Spinal cord (tissue), 10 donors: ENCODE measurements at places on chromosomes 16 and 17. TPM values are rescaled to one million over a fixed set of nuclear protein-coding genes. Genes with fewer than 3 reads are reported as not detected.

GRCh38 chr17:36184023-36184765 lies 7.8 kb upstream of the TBC1D3B start:
- H3K4me1 ChIP-seq: peaks cover 9% of the 10 kb centered on the region
- no peak overlapping the region for H3K4me3 ChIP-seq
- no peaks in the 10 kb centered on the region for H3K36me3 ChIP-seq
- DNase-seq: no peak
- H3K27me3 ChIP-seq: peaks cover 20% of the 10 kb centered on the region
- no peak overlapping the region for H3K27ac ChIP-seq

GRCh38 chr17:2705263-2705662 lies 6.3 kb downstream of the CLUH start:
- no peak overlapping the region for H3K4me3 ChIP-seq
- no peaks in the 10 kb centered on the region for H3K27me3 ChIP-seq
- H3K36me3 ChIP-seq: peaks cover 81% of the 10 kb centered on the region
- DNase-seq: no peak

GRCh38 chr17:82049521-82049971 lies 2.1 kb downstream of the RFNG start:
- no peak overlapping the region for H3K4me3 ChIP-seq
- no peaks in the 10 kb centered on the region for H3K27me3 ChIP-seq
- peaks cover 64% of the 10 kb centered on the region for H3K36me3 ChIP-seq
- no peak overlapping the region for H3K27ac ChIP-seq

SCPEP1 gene
- total RNA-seq: 49.1 TPM

DNA sequence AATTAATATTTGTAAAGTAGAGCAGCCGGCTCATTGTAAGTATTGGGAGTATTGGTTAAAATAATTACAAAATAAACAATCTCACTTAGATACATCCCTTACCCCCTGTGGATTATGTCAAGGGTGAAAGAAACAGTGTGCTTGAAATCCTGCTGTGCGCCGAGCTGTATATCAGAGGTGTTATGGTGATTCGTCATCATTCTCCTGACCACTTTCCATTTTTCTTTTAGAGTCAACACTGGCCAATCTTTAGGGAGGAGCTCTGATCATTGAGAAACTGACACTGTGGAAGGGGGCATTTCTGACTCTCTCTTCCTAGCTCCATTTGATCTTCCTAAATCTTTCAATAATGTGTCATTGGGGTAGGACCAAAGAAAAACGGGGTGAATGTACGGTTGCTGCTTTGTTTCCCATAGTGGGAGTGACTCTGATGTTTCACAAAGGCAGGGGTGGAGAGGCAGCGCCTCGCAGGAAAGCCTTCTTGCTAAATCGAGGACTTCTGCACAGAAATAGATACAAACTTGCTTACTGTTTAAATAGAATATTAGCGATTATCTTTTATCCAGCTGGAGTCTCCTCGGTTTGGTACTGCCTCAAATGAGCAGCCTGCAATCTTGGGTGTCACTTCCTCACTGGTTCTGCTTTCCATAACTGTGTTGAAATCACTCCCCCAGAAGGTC lies 123.4 kb downstream of the PRKCB start:
- no peaks in the 10 kb centered on the region for H3K36me3 ChIP-seq
- DNase-seq: no peak
- H3K4me1 ChIP-seq: no peaks in the 10 kb centered on the region
- H3K27ac ChIP-seq: no peak overlapping the region
- H3K27me3 ChIP-seq: no peaks in the 10 kb centered on the region
- no peak overlapping the region for H3K4me3 ChIP-seq

- DNase-seq: no peak
- H3K27me3 ChIP-seq: no peaks in the 10 kb centered on the region
- H3K27ac ChIP-seq: no peak overlapping the region
Observed at GRCh38 chr17:76004750-76005262, 4.2 kb downstream of the CDK3 start.

DNA sequence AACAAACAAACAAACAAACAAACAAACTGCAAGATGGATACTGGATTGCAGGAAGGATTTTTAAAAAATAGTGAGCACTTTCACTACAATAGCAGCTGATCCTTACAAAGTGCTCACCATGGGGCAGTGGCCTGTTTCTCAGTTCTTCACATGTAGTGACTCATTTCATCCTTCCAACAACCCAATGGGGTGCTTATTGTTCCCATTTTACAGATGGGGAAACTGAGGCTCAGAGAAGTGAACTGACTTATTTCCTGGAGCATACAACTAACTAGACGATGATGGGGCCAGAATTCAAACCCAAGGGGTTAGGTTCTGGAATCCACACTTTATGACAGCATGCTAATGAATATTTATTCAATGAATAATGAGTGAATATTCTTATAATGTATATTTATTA lies 61.2 kb downstream of the MYH11 start:
- no peaks in the 10 kb centered on the region for H3K27me3 ChIP-seq
- H3K36me3 ChIP-seq: no peaks in the 10 kb centered on the region
- no peaks in the 10 kb centered on the region for H3K4me1 ChIP-seq
- DNase-seq: no peak
- no peak overlapping the region for H3K4me3 ChIP-seq
- H3K27ac ChIP-seq: no peak overlapping the region

DNA sequence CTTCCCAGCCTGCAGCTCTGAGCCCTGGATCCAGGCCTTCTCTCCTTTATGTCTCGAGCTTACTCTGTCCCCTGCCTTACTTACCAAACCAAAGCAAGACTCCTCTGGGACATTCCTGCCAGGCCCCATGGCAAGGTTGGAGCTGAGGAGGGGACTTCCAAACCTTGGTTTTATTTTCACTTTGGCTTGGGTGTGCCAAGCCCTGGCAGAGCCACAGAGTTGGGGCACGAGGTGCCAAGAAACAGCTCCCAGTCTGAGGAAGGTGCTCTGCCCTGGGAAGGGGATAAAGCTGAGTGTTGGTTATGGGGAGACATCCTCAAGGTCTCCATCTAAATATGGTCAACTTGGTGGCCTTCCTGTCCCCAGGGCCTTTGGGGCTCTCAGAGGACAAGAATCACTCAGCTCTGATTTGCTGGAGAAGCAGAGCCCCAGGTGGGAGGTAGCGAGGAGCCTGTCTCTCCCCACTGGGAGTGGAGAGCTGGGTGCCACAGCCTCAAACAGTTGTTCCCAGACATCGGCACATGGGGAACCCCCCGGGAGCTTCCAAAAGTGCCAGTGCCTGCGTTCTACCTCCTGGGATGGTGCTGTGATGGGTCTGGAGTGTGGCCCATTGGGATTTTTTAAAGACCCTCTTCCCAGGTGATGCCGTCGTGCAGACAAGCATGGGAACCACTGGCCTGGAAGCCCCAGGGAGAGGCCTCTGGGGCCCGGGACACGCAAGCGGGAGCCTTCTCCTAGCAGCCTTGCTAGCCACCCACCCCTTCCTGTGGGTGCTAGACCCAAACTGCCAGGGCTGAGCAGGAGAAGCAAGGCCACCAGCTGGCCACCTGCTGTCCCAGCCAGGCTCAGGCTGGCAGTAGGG lies 10.3 kb downstream of the NLRC5 start:
- no peak overlapping the region for H3K27ac ChIP-seq
- no peaks in the 10 kb centered on the region for H3K4me1 ChIP-seq
- no peaks in the 10 kb centered on the region for H3K36me3 ChIP-seq
- no peak for DNase-seq

GRCh38 chr17:30203471-30203981 lies 32.0 kb downstream of the SLC6A4 start:
- H3K4me3 ChIP-seq: no peak overlapping the region

DNA sequence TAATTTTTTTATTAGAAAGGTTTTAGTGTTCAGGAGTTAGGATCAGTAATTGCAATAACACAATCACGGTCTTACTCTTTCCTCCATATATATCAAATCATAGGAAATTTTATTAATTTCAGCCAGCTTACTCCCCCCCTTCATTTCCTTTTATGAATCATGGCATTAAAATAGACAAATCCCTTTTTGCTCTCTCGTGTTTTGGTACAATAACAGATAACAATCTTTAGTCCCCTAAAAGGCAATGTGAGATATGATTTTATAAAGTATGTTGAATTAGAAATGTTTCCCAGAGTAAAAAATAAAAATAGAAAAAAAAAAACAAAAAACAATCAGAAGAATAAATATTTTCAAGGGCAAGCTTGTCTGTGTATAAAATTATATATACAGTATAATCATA lies 42.6 kb upstream of the RHOT1 start:
- no peaks in the 10 kb centered on the region for H3K36me3 ChIP-seq
- H3K27me3 ChIP-seq: no peaks in the 10 kb centered on the region
- H3K27ac ChIP-seq: no peak overlapping the region
- no peak overlapping the region for H3K4me3 ChIP-seq
- DNase-seq: no peak

DNA sequence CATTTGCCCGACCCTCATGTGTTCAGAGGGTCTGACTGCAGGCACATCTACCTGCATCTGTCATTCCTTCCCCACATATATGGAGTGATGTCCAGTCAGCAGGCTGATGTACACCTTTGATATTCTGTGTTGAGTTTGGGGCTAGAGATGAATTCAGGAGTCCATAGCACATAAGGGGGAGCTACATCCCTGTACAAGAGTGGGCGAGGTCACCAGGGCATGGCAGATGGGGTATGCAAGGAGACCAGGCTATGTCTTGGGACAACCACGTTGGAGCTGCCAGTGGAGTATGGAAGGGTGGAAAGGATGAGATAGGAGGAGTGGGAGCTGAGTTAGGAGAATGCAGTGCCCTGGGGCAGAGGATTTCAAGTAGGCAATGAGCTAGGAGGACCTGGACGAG lies 15.0 kb downstream of the SMPD3 start:
- H3K4me3 ChIP-seq: no peak overlapping the region
- H3K36me3 ChIP-seq: no peaks in the 10 kb centered on the region
- no peak overlapping the region for H3K27ac ChIP-seq

DNA sequence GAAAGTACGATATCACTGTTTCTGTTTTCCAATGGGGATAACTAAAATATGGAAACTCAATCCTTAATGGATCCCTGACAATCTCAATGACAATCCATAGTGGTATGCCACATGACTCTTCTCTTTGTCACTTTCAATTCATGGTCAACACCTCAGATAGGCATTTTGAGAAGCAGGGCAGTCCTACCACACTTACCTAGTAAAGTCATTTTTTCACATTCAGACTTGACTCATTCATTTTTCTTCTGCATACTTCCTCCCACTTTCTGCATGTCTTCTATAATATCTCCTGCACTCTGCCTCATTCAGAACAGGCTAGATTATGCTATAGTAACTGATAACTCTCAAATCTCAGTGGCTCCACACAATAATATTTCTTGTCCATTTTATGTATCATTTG lies 117.5 kb downstream of the FTO start:
- no peak overlapping the region for H3K27ac ChIP-seq
- H3K27me3 ChIP-seq: no peaks in the 10 kb centered on the region
- no peak overlapping the region for H3K4me3 ChIP-seq
- H3K36me3 ChIP-seq: no peaks in the 10 kb centered on the region
- DNase-seq: no peak

- H3K36me3 ChIP-seq: peaks cover 3% of the 10 kb centered on the region
- no peaks in the 10 kb centered on the region for H3K27me3 ChIP-seq
- H3K4me3 ChIP-seq: no peak overlapping the region
- no peaks in the 10 kb centered on the region for H3K4me1 ChIP-seq
Observed at GRCh38 chr17:67335245-67335835, 31.0 kb downstream of the PSMD12 start.

DNA sequence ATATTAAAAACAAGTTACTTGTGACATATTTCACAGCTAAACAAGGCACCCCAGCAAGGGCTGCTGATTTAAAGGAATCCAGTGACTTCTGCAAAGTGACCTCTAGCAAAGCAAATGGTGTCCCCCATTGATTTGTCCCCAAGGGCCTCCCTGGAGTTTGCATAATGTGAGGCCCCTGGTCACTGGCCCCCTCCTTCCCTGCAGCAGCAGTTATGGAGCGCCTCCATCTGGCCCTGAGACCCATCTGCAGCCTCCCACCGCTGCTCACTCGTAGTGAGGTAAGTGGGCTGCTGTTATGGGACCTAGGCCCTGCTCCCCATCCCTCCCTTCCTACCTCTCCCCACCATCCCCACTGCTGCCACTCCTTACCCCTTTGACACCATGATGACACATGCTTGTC lies 19.6 kb upstream of the EEF2K start:
- H3K4me3 ChIP-seq: no peak overlapping the region
- DNase-seq: no peak
- peaks cover 26% of the 10 kb centered on the region for H3K4me1 ChIP-seq

- no peaks in the 10 kb centered on the region for H3K36me3 ChIP-seq
- H3K4me3 ChIP-seq: no peak overlapping the region
- no peak overlapping the region for H3K27ac ChIP-seq
- peaks cover 45% of the 10 kb centered on the region for H3K4me1 ChIP-seq
Observed at GRCh38 chr17:39608142-39608981, 642 bp upstream of the NEUROD2 start.

DNA sequence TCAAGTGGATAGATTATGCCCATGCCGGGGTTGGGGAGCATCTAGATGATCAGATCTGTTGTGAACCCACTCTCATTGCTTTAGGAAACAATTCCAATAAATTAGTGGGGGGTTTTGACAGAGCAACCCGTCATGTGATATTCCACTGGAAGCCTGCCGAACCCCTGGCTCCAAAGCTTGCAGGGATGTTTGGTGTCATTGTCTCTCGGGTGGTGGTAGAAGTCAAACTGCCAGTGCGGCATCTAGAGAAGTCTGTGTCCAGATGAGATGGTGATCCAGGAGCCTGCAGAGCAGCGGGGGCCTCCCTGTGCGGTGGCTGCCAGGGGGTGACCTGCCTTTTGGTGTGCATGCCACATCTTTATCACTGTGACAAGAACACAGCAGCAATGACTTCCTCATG lies 91.7 kb downstream of the SHISA6 start:
- H3K4me1 ChIP-seq: peaks cover 18% of the 10 kb centered on the region
- no peaks in the 10 kb centered on the region for H3K27me3 ChIP-seq
- no peak for DNase-seq
- peak overlapping the region; percentile 1 for H3K27ac ChIP-seq

DNA sequence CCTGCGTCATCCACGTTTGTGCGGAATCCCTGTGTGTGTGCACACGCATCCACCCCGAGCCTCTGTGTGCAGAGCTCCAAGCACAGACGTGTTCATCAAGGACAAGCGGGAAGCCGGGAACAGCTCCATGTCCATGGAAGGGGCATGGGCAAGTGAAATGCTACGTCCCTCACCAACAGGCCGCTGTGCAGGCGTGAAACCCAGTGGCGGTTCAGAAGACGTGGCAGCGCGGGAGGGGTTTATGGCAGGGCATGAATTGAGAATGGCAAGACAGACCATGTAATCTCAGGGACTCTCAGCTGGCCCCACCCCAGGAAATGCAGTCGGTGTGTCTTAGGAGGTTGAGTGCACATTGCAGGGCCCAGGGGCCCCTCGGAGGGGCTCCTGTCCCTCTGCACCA lies 52.7 kb downstream of the TBC1D16 start:
- H3K36me3 ChIP-seq: peaks cover 10% of the 10 kb centered on the region
- H3K4me1 ChIP-seq: peaks cover 63% of the 10 kb centered on the region
- no peak overlapping the region for H3K27ac ChIP-seq
- no peaks in the 10 kb centered on the region for H3K27me3 ChIP-seq
- H3K4me3 ChIP-seq: no peak overlapping the region

GRCh38 chr16:20743591-20743990 lies 2.0 kb upstream of the THUMPD1 start:
- H3K27me3 ChIP-seq: no peaks in the 10 kb centered on the region
- H3K27ac ChIP-seq: no peak overlapping the region
- H3K36me3 ChIP-seq: peaks cover 3% of the 10 kb centered on the region
- no peak overlapping the region for H3K4me3 ChIP-seq
